Colonic mucosa (tissue), 4 donors: ENCODE measurements at places on chromosomes 5 and 9. TPM values are rescaled to one million over a fixed set of nuclear protein-coding genes. Genes with fewer than 3 reads are reported as not detected.

NR2F1-AS1 gene
- 2.4 TPM for total RNA-seq

GLRX gene
- total RNA-seq: 52.8 TPM

SOX30 gene
- total RNA-seq: 0.08 TPM

SPINK4 gene
- total RNA-seq: 214 TPM

RASGRF2 gene
- 3.5 TPM for total RNA-seq

RANBP17 gene
- 9.4 TPM for total RNA-seq

FAM153A gene
- total RNA-seq: 0.52 TPM

FER gene
- total RNA-seq: 15.7 TPM

F2RL2 gene
- 0.10 TPM for total RNA-seq

DMGDH gene
- total RNA-seq: 0.30 TPM

RNF183 gene
- 0.57 TPM for total RNA-seq

LHX3 gene
- total RNA-seq: not detected

IL33 gene
- 5.0 TPM for total RNA-seq

TTC1 gene
- 41.1 TPM for total RNA-seq

TOR4A gene
- total RNA-seq: 63.9 TPM

MELK gene
- total RNA-seq: 39.8 TPM

TXNDC8 gene
- total RNA-seq: not detected

- no peak for DNase-seq
- peaks cover 24% of the 10 kb centered on the region for H3K36me3 ChIP-seq
- H3K27ac ChIP-seq: peak overlapping the region; percentile 92
- peak overlapping the region; percentile 71 for H3K4me3 ChIP-seq
- H3K4me1 ChIP-seq: peaks cover 9% of the 10 kb centered on the region
- no peaks in the 10 kb centered on the region for H3K27me3 ChIP-seq
Measured at GRCh38 chr5:150448334-150448733, 1.2 kb downstream of the RPS14 start.

- no peak overlapping the region for H3K27ac ChIP-seq
- no peaks in the 10 kb centered on the region for H3K4me1 ChIP-seq
- DNase-seq: no peak
- H3K36me3 ChIP-seq: no peaks in the 10 kb centered on the region
- H3K4me3 ChIP-seq: no peak overlapping the region
Measured at GRCh38 chr5:81590498-81591384, 160.2 kb downstream of the SSBP2 start.

DNA sequence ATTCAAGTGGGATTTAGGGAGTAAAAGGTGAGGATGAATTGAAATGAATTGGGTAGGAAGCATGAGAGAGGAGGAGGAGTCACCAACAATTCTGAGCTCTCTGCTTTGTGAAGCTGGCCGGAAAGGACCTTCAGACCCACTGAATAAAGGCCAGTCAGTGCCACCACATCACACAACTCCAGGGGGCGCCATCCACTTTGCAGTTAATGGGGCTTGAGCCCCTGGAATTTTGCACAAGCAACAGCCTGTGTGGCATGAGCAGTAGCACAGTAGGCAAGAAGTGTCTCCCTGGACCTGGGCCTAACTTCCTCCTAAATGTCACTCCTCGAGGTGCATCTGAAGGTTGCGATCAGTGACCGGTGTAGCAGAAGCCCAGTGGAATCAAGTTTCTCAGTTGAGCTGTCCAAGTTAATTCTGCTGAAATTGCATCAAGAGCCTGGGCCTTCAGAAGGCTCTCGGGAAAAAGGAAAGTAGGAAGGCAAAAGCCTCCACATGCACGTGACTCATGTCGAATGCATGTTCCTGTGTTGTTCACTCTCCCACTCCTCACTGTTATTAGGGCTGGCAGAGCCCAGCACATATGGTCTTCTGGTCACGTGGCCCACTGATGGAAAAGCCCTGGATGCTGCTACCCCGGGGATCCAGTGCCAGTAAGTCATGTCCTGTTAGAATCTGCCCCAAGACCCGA, 27.8 kb upstream of the GLIS3 start:
- no peaks in the 10 kb centered on the region for H3K36me3 ChIP-seq
- H3K4me3 ChIP-seq: no peak overlapping the region
- no peaks in the 10 kb centered on the region for H3K4me1 ChIP-seq
- H3K27ac ChIP-seq: no peak overlapping the region
- no peaks in the 10 kb centered on the region for H3K27me3 ChIP-seq

- H3K27me3 ChIP-seq: no peaks in the 10 kb centered on the region
- no peaks in the 10 kb centered on the region for H3K36me3 ChIP-seq
- no peak for DNase-seq
- H3K4me1 ChIP-seq: no peaks in the 10 kb centered on the region
- H3K4me3 ChIP-seq: no peak overlapping the region
Measured at GRCh38 chr5:135062216-135063055, 28.4 kb upstream of the PITX1 start.

GRCh38 chr9:33225319-33226147, 14.4 kb upstream of the SPINK4 start:
- H3K36me3 ChIP-seq: no peaks in the 10 kb centered on the region
- H3K27me3 ChIP-seq: no peaks in the 10 kb centered on the region
- no peaks in the 10 kb centered on the region for H3K4me1 ChIP-seq
- DNase-seq: peak; percentile 88

GRCh38 chr9:101247297-101247696, 137.5 kb downstream of the BAAT start:
- H3K4me3 ChIP-seq: no peak overlapping the region
- DNase-seq: no peak
- H3K36me3 ChIP-seq: no peaks in the 10 kb centered on the region
- no peaks in the 10 kb centered on the region for H3K27me3 ChIP-seq

DNA sequence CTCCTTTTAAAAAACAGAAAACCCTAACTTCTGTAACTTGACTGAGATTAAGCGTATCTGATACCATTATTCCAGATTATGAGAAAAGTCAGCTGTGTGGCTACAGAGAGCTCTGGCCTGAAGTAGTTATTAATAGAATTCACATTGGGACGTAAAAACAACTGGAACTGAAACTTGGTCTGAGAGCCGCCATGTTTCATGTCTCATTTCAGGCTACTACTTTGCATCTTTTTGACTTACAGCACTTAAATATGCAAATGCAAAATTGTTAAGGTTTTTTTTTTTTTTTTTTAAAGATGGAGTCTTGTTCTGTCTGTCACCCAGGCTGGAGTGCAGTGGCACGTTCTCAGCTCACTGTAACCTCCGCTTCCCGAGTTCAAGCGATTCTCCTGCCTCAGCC, 25.2 kb downstream of the MAP3K1 start:
- H3K4me3 ChIP-seq: no peak overlapping the region
- H3K4me1 ChIP-seq: no peaks in the 10 kb centered on the region
- no peak for DNase-seq
- no peaks in the 10 kb centered on the region for H3K36me3 ChIP-seq
- no peaks in the 10 kb centered on the region for H3K27me3 ChIP-seq

GRCh38 chr9:119453980-119454379, 84.7 kb upstream of the BRINP1 start:
- no peak for DNase-seq
- no peaks in the 10 kb centered on the region for H3K27me3 ChIP-seq
- H3K36me3 ChIP-seq: no peaks in the 10 kb centered on the region
- no peaks in the 10 kb centered on the region for H3K4me1 ChIP-seq

GRCh38 chr5:96629774-96630173, 32.4 kb upstream of the CAST start:
- no peak for DNase-seq
- H3K27me3 ChIP-seq: no peaks in the 10 kb centered on the region
- no peak overlapping the region for H3K27ac ChIP-seq
- H3K4me3 ChIP-seq: no peak overlapping the region
- no peaks in the 10 kb centered on the region for H3K4me1 ChIP-seq
- H3K36me3 ChIP-seq: no peaks in the 10 kb centered on the region

- peaks cover 4% of the 10 kb centered on the region for H3K36me3 ChIP-seq
- DNase-seq: peak; percentile 54
- H3K27ac ChIP-seq: no peak overlapping the region
- H3K4me1 ChIP-seq: no peaks in the 10 kb centered on the region
- H3K4me3 ChIP-seq: no peak overlapping the region
- H3K27me3 ChIP-seq: no peaks in the 10 kb centered on the region
Measured at GRCh38 chr9:100111235-100111634, 12.2 kb downstream of the INVS start.

DNA sequence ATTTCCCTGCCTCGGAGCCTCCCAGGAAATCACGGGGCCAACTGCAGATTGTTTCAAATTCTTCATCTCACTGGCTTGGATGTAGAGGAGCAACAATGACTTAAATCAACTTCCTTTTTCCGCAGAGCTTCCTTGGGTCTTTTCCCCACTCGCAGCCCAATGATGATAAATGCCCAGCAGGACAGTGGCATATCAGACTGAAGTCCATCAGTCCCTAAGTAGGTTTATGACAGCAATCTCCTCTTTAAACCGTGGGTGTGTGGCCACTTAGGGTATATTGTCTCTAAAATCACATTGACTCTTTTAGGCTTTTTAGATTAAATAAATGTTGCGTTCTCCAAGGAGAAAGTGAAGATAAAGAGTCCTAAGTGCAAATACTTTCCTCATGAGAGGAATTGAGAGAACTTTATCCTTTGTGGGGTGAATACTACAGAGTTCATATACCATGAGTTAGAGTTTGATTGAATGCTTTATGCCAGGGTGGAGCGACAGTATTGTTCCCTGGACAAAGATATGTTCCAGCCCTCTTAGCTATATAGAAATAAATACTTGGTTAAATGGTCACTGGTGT, 59.1 kb downstream of the IQGAP2 start:
- H3K4me3 ChIP-seq: no peak overlapping the region
- H3K36me3 ChIP-seq: no peaks in the 10 kb centered on the region
- peak overlapping the region; percentile 16 for H3K27ac ChIP-seq
- H3K27me3 ChIP-seq: no peaks in the 10 kb centered on the region

GRCh38 chr5:169410996-169411783, 110.3 kb upstream of the SLIT3 start:
- no peaks in the 10 kb centered on the region for H3K27me3 ChIP-seq
- DNase-seq: no peak
- H3K27ac ChIP-seq: no peak overlapping the region
- H3K4me3 ChIP-seq: no peak overlapping the region

GRCh38 chr9:113720495-113720894, 155.6 kb upstream of the ZNF618 start:
- no peaks in the 10 kb centered on the region for H3K27me3 ChIP-seq
- H3K4me1 ChIP-seq: no peaks in the 10 kb centered on the region
- H3K4me3 ChIP-seq: no peak overlapping the region
- peak; percentile 12 for DNase-seq

GRCh38 chr9:122936464-122936863, 4.4 kb upstream of the RABGAP1 start:
- H3K4me1 ChIP-seq: peaks cover 3% of the 10 kb centered on the region
- H3K4me3 ChIP-seq: no peak overlapping the region
- H3K36me3 ChIP-seq: peaks cover 4% of the 10 kb centered on the region
- H3K27ac ChIP-seq: no peak overlapping the region

DNA sequence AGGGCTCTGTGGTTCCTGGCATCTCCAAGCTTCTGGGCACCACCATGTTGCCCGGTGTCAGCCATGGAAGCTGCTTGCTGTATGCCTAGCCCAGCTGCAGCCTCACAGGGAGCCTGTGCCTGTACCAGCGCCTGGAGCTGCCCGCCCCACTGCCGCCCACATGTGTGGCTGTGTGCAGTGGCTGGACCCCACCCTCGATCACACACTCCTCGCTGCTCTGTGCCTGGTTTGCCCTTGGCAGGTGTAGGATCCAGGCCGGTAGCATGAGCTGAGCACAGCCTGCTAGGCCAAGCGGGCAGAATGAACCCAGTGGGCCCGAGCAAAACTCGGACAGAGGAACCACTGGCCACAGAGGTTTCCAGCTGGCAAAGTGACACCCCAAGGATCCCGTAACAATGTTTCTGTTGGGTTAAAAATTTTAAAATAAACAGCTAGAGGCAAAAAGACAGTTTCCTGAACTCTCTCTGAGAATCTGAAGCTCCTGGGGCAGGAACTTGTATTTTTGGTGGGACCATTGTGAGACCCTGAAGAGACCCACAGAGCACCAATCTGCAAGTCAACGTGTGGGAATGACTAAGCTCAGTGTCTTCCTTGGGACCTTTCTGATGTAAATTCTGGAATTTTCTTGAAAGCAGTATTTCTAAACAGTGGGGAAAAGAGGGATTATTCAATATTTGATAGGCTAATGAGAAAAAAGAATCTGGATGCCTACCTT, 73.1 kb upstream of the CCDC112 start:
- no peaks in the 10 kb centered on the region for H3K27me3 ChIP-seq
- no peaks in the 10 kb centered on the region for H3K36me3 ChIP-seq
- no peaks in the 10 kb centered on the region for H3K4me1 ChIP-seq
- no peak for DNase-seq
- no peak overlapping the region for H3K27ac ChIP-seq

- H3K27me3 ChIP-seq: no peaks in the 10 kb centered on the region
- H3K27ac ChIP-seq: no peak overlapping the region
- no peak overlapping the region for H3K4me3 ChIP-seq
- DNase-seq: no peak
Measured at GRCh38 chr9:81608289-81608657, 81.1 kb downstream of the TLE1 start.

DNA sequence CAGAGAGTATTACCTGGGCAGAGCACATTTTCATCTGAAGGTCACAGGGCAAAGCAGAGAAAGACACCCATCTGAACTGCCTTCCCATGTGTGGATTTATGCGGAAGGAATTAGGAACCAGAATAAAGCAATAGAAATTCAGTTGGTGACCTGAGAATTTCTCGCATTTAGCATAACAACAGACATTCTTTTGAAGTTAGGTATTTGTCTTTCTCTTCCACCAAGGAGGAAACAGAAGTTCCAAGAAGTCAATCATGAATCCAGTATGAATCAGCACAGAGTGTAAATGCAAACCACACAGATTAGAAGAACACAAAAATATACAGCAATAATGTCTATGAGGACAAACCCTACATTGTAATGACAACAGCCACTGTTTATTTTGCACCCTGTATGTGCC, 515.2 kb upstream of the BRINP1 start:
- H3K4me3 ChIP-seq: no peak overlapping the region
- no peaks in the 10 kb centered on the region for H3K27me3 ChIP-seq
- no peaks in the 10 kb centered on the region for H3K4me1 ChIP-seq
- H3K36me3 ChIP-seq: no peaks in the 10 kb centered on the region
- H3K27ac ChIP-seq: no peak overlapping the region

GRCh38 chr5:54868511-54869483, 116.6 kb downstream of the ESM1 start:
- no peak for DNase-seq
- H3K36me3 ChIP-seq: no peaks in the 10 kb centered on the region
- H3K4me3 ChIP-seq: no peak overlapping the region
- H3K4me1 ChIP-seq: no peaks in the 10 kb centered on the region
- no peak overlapping the region for H3K27ac ChIP-seq
- H3K27me3 ChIP-seq: no peaks in the 10 kb centered on the region

GRCh38 chr5:39132128-39132447, 57.9 kb upstream of the RICTOR start:
- no peaks in the 10 kb centered on the region for H3K36me3 ChIP-seq
- no peak overlapping the region for H3K27ac ChIP-seq
- H3K4me1 ChIP-seq: no peaks in the 10 kb centered on the region
- DNase-seq: no peak
- no peak overlapping the region for H3K4me3 ChIP-seq
- H3K27me3 ChIP-seq: no peaks in the 10 kb centered on the region

DNA sequence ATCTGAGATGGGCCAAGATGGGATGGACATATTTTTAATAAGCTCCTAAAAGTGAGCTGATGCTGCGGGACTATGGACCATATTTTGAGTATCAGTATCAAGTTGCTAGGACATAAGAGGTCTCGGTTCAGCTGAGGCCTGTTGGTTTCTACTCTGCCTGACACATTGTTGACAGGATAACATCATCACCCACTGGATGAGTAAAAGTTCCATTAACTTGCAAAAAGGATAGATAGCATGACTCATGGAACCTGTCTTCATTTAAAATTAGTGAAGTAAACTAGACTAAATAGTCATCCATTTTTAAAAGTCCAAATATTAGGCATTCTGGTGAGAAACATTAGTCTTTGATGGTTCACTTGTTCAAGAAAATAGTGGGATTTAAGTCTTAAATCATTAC, 33.3 kb downstream of the PARP8 start:
- H3K27ac ChIP-seq: no peak overlapping the region
- H3K27me3 ChIP-seq: no peaks in the 10 kb centered on the region
- no peak for DNase-seq
- no peaks in the 10 kb centered on the region for H3K4me1 ChIP-seq
- H3K36me3 ChIP-seq: no peaks in the 10 kb centered on the region
